Lung (tissue), 17 donors: ENCODE measurements at places on chromosomes 1 and 21. TPM values are rescaled to one million over a fixed set of nuclear protein-coding genes. Genes with fewer than 3 reads are reported as not detected.
A peak's percentile ranks its signal among the peaks of the same experiment; 100 is the strongest.

DNA sequence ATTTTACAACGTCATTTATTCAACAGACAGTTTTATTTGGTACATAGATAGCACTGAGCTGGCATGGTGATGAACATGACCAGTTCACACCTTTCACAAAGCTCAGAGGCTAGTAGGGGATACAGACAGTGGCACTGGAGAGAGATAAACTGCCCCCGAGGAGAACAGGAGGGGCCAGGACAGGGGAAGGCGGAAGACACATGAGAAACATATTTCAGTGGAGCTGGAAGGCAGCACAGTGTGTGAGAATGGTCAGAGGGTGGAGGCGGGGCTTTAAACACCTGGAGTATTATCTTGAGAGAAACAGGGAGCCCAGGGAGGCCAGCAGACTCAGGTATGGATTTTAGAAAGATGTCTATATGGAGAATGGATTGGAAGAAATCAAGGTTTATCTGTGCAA lies 49.5 kb downstream of the CHML start:
- H3K27me3 ChIP-seq = no peaks in the 10 kb centered on the region
- H3K4me1 ChIP-seq = no peaks in the 10 kb centered on the region
- H3K27ac ChIP-seq = no peak overlapping the region

DNA sequence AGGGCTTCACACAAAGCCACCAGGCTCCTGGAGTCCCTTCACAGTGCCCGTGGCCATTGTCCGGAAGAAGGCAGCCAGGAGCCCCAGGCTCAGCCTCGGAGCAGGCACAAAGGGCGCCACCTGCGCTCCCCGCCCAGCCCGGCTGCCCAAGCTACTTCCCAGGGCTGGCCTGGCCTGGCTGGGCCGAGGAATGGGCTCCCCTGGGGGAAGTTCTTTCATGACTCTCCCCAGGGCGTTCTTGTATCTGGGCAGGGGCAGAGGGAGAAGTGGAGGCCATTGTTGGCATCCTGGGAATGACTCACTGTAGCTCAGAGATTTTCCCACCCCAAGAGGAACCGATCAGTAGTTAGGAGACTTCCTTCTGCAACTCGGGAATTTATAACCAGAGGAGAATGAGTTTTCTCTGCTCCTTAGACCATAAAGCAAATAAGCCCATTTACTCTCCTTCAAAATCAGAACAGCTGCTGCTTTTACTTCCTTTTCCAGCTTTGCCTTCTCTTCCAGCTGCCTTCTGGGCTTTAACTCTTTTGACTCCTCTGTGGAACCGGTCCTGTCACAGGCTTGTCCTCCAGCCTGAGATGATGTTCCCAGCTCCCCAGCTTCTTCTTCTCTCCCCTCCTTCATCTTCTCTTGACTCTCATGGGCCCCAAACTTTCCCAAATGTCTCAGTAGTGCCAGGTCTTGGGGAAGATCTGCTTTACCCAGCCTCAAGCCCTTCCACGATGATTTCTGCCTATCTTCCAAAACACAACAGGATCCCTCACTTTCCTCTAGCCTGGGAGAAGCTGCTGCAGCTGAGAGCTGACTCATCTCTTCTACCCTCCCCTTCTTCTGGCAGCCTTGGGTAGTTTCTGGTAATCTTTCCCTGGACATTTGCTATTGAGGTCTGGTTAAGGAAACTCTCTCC lies 118.7 kb upstream of the CD34 start:
- H3K27me3 ChIP-seq = no peaks in the 10 kb centered on the region
- peak; percentile 83 for DNase-seq
- H3K36me3 ChIP-seq = peaks cover 3% of the 10 kb centered on the region
- no peak overlapping the region for H3K4me3 ChIP-seq
- H3K27ac ChIP-seq = peak overlapping the region; percentile 14
- H3K4me1 ChIP-seq = peaks cover 30% of the 10 kb centered on the region

- no peaks in the 10 kb centered on the region for H3K4me1 ChIP-seq
- H3K27ac ChIP-seq = no peak overlapping the region
- no peaks in the 10 kb centered on the region for H3K27me3 ChIP-seq
- no peaks in the 10 kb centered on the region for H3K36me3 ChIP-seq
- no peak overlapping the region for H3K4me3 ChIP-seq
Measured at GRCh38 chr1:44817307-44817706, 9.0 kb downstream of the BTBD19 start.

DNA sequence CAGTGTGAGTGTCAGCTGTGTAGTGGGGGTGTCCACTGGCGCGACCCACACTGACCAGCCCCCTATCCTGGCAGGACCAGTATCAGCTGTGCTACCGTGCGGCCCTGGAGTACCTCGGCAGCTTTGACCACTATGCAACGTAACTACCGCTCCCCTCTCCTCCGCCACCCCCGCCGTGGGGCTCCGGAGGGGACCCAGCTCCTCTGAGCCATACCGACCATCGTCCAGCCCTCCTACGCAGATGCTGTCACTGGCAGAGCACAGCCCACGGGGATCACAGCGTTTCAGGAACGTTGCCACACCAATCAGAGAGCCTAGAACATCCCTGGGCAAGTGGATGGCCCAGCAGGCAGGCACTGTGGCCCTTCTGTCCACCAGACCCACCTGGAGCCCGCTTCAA lies 28.1 kb upstream of the KDM4A start:
- no peaks in the 10 kb centered on the region for H3K4me1 ChIP-seq
- H3K27ac ChIP-seq = no peak overlapping the region
- H3K36me3 ChIP-seq = peaks cover 10% of the 10 kb centered on the region
- H3K27me3 ChIP-seq = no peaks in the 10 kb centered on the region
- no peak overlapping the region for H3K4me3 ChIP-seq

GRCh38 chr1:54965624-54966340 lies 14.6 kb upstream of the TMEM61 start:
- no peaks in the 10 kb centered on the region for H3K27me3 ChIP-seq
- no peak overlapping the region for H3K27ac ChIP-seq
- H3K4me1 ChIP-seq = peaks cover 13% of the 10 kb centered on the region

The KIF14 gene
- total RNA-seq = 2.5 TPM
